ENCODE measurements at places on chromosomes 12 and 14.

DNA sequence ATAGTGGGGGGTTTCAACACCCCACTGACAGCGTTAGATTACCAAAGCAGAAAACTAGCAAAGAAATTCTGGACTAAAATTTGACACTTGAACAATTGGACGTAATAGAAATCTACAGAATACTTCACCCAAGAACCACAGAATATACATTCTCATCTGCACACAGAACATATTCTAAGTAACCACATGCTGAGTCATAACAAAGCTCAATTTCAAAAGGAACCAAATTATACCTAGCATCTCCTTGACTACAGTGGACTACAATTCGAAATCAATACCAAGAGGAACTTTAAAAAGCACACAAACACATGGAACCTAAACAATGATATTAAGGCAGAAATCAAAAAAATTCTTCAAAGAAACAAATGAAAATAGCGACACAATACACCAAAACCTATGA is 871.6 kb upstream of the MDGA2 start:
- DNase-seq = no peak

- DNase-seq = no peak
Observed at GRCh38 chr12:1174659-1175058, 183.6 kb downstream of the ERC1 start.

GRCh38 chr12:873954-874353 is 75.5 kb downstream of the RAD52 start:
- DNase-seq = no peak

DNA sequence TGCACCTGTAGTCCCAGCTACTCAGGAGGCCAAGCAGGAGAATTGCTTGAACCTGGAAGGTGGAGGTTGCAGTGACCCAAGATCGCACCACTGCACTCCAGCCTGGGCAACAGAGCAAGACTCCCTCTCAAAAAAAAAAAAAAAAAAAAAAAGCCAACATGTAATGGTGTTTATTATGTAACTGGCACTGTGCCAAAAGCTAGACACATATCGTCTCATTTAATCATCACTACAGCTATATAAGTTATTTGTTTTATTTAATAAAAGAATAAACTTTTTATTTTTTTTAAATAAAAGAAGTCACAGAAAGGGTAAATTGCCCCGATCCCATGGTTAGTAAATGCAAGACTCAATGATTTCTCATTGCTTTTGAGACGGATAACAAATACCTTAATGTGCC is 76.9 kb downstream of the PTCSC3 start:
- no peak for DNase-seq

- DNase-seq = no peak
Observed at GRCh38 chr12:124633365-124634362, 66.3 kb upstream of the NCOR2 start.

GRCh38 chr14:68409387-68409786 is 383.5 kb downstream of the ZFP36L1 start:
- no peak for DNase-seq

- no peak for DNase-seq
Observed at GRCh38 chr12:132478845-132479244, 11.1 kb upstream of the FBRSL1 start.

- DNase-seq = no peak
Observed at GRCh38 chr14:40630471-40630870, 976.2 kb upstream of the LRFN5 start.

GRCh38 chr14:93970585-93970964 is 5.8 kb downstream of the ASB2 start:
- DNase-seq = no peak

GRCh38 chr12:127941332-127941731 is 325.6 kb upstream of the TMEM132C start:
- DNase-seq = no peak

- no peak for DNase-seq
Observed at GRCh38 chr14:23538785-23539184, 12.8 kb downstream of the ZFHX2 start.

DNA sequence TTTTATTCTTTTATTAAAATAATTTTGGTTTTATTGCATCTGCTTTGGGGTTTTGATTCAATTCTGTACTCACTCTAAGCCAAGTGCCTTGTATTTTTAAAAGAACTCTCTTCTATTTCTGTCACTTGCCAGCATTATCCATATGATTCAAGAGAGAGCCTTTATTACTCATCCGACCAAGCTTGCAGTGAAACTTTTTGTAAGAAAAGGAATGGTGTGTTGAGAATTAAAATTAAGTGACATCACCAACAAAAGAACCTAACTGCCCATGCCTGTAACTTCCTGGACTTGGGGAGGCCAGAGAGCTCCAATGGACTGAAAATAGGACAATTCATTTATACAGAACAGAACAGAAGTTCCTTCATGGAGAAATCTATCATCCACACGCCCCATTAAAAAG is 52.1 kb downstream of the GALNT4 start:
- DNase-seq = no peak

- DNase-seq = no peak
Observed at GRCh38 chr14:68211421-68211820, 391.8 kb downstream of the RAD51B start.

GRCh38 chr12:85405781-85406522 is 125.9 kb downstream of the ALX1 start:
- DNase-seq = no peak

DNA sequence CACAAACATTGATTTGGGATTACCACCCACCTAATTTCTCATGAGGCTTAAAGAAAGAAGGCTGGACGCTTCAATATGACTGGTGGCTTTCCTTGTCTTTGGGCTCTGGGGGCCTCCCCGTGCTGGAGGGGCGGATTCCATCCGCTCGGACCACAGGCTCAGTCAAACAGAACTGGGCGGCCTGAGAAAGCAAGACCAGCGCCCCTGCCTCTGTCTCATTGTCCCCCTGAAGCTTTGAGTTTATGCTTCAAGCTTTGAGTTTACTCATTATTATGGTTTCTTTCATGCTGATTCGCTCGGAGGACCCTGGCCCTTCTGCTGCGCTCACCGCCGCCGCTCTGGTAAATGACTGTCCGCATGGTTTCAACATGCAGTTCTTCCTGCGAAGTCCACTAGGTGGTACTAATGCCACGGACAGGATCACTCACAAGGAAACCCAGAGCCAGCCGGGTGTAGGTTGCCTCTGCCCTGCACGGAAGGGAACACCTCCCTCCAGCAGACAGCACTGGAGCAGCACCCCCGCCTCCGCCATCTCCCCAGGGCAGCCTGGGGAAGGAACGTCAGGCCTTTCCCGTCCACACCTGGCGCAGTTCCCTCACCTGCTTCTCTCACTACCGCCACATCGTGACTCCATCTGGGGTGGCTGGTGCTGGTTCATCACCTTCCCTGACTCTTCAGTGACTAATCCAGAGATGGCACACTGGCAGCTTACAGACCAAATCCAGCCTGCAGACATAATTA is 13.2 kb upstream of the TIGAR start:
- peak; percentile 49 for DNase-seq

DNA sequence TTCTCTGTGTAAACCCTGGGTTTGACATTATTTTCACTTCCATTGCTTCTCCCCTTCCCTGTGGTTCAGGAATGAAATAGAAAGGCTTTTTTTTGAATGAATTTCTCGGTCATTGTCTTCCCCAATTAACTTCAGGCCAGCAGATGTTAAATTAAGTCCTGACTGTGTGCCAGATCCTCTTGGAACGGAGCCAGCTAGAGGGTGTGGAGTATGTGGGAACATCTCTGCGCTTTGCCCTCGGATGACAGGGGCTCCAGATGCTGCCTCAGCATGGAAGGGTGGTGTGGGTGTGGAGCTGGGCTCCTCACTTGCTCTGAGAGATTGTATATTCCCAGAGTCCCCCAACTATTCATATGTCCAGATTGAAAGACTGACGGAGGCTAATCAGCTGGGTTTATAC is 13.1 kb downstream of the KRT85 start:
- no peak for DNase-seq

- DNase-seq = no peak
Observed at GRCh38 chr14:33734387-33734786, 216.5 kb downstream of the EGLN3 start.

- no peak for DNase-seq
Observed at GRCh38 chr12:6935371-6936193, 7.8 kb downstream of the ATN1 start.

GRCh38 chr14:79325071-79325470 is 886.2 kb downstream of the DIO2 start:
- DNase-seq = no peak

- no peak for DNase-seq
Observed at GRCh38 chr12:12803186-12803585, 10.0 kb upstream of the DDX47 start.

- no peak for DNase-seq
Observed at GRCh38 chr12:62917926-62918325, 17.0 kb downstream of the PPM1H start.

DNA sequence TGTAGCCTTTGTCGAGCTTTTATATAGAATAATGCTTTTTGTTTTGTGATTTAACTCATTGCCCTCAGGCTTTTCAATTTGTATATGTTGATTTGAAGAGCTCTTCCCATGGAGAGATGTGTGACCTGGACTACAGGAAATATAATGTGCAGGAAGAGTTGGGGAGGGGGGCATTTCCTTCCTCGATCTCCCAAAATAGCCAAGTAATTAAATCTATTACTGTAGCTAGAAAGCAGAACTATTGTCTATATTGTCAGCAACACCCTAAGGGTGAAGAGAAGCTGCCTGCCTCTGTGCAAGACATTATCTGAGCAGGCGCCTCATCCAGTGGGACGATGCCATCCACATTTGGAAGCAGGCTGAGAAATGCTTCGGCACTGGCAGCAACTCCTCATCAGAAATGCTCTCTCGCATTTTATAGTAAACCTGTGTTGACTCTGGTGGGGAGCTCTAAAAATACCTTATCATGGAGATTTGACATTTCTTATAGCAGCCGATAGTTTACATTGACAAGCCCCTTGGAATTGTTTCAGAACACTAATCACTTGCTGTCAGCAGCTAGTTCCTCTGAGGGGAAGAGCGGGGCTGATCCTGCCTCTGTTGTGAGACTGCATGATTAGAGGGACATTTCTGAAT is 392.5 kb upstream of the RGS6 start:
- no peak for DNase-seq

DNA sequence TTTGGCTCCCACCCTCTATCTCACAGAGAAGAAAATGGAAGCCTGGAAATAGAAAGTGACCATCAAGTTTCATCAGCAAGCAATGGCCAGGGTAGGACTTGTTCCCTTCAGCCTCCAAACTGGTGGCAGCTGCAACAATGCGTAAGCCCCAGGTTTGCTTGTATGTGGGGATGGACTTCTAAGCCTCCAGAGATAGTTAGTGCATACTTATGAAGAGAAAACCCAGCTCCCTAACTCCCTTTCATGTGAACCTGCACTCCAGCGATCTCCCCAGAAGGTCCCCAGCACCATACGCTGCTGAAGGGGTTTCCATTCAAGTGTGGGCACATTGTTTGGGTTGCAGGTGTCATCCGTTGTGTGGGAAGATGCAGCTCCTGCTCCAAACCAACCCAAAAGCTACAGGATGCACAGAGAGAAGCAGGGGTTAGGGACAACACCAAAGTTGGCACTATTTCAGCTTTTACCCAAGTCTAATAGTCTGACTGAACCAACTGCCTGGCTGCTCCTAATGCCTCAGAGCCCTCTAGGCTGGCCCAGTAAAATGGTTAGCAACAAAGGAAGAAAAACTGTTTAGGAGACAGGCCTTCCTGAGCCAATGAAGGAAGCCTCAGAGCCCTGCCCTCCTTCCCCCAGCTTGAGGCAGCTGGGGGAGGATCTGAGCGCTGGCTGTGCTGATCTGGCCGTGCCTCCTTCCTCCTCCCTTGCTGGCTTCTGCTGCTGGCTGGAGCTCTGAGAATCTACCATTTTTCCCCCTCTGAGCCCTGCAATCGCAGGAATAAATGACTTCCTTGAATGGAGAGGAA is 12.3 kb downstream of the ZFP36L1 start:
- DNase-seq = no peak

GRCh38 chr14:68513838-68514607 is 278.8 kb downstream of the ZFP36L1 start:
- DNase-seq = no peak

DNA sequence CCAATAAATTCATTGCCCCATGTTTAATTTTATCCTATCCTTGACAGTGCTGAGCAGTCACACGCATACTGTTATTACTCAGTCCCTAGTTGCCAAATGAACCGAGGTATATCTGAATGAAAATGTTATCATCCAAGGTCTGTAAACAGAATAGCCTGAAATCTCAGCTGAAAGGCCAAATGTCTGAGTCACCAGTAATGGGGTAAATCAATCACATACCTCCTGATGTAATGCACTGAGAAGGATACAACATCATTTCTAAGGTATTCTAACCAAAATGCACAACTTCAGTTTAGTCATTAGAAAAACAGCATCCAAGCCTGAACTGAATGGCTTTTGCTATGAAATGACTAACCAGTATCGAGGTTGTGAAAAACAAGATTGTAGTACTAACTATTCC is 228.6 kb downstream of the DPF3 start:
- no peak for DNase-seq

GRCh38 chr12:128818065-128819022 is 5.4 kb downstream of the SLC15A4 start:
- no peak for DNase-seq

DNA sequence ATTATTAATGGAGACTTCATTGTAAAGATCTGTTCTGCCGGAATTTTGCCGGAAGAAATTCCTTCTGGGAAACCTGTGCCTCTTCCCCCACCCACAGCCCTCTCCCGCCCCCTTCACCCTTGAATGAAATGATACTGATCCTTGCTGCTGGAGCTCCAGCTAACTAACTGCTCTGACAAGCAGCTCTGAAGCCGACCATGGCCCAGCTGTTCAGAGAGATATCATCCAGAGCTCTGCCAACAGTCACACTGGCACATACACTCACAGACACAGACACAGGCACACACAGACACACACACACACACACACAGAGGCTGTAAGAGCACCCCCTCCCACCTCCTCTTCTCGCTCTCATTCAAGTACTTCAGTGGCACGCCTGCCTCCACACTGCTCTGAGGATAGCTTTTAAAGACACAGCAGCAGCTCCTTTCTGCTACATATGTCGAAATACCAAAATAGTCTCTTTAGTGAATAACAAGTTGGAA is 88.6 kb downstream of the R3HDM2 start:
- peak; percentile 26 for DNase-seq

DNA sequence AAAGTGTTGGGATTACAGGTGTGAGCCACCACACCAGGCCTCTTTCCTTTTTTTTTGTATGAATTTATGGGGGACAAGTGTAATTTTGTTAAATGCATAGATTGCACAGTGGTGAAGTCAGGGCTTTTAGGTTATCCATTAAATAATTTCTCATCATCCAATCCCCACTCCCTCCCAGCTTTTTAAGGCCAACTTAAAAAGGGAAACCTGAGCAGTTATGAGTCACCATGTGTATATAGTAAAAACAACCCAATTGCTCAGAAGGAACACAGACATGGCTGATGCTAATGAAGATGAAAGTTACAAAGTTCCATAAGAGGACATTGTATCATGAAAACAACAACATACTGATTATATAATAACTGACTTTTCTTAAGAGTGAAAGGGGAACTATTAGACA is 25.6 kb upstream of the ARID2 start:
- DNase-seq = no peak

- no peak for DNase-seq
Observed at GRCh38 chr14:87996291-87996592, 3.3 kb upstream of the GALC start.

GRCh38 chr14:55152052-55152753 is 23.2 kb downstream of the LGALS3 start:
- DNase-seq = no peak

Measured in amygdala (tissue), 56 donors.